ENCODE measurements at places on chromosomes 7 and 10. TPM values are rescaled to one million over a fixed set of nuclear protein-coding genes. Genes with fewer than 3 reads are reported as not detected.
A peak's percentile ranks its signal among the peaks of the same experiment; 100 is the strongest.

- DNase-seq = peak; percentile 46
These were observed 47.1 kb downstream of the INSIG1 start for GRCh38 chr7:155344618-155345433.

- DNase-seq = no peak
These were observed 33.0 kb downstream of the FAM25A start for GRCh38 chr10:87053111-87053510.

DNA sequence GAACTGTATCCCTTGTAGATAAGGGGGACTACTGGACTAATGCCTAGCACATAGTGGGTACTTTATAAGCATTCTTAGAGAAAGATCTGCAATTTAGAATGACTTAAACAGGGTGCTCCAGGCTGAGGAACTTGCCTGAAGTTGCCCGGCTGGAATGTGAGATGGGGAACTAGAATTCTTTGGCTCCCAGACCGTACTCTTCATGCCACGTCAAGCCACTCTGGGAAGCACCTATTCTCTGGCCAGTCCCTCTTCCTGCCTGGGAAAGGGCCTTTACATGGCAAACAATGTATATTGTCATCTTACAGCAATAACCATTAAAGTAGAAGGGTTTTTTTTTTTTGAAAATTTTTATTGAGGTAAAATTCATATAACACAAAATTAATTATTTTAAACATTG lies 34.5 kb downstream of the ATXN7L1 start:
- DNase-seq = no peak

DNA sequence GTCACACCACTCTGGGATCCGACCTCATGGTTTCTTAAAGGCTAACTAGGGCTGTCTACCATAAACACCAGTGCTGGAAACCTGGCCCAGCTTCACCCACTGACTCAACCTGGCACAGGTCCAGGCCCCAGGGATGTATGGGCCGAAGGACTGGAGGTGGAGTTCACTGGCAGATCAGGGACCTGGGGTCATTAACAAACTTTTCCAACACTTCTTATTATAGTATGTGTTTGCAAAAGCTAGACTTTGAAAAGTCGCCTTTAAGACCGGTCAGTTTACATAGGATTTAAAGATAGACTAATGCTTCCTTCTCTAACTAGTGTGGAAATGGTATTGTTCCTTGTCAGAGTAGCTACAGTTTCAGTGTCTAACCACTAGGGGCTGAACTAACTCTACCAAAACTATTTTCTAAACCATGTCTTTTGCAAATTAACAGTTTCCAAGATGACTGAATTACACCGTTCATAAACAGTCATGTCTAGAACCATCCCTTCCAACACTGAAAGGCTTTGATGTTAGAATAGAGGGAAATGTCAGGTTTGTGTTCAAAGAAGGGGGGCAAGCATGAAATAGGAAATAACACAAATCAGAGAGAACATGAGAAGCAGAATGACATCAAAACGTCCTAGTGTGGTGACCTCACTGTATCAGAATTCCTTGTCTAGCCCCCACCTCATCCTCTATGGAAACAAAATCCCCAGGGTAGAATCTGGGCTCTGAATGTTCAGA lies 29.7 kb downstream of the STN1 start:
- DNase-seq = peak; percentile 75

DNA sequence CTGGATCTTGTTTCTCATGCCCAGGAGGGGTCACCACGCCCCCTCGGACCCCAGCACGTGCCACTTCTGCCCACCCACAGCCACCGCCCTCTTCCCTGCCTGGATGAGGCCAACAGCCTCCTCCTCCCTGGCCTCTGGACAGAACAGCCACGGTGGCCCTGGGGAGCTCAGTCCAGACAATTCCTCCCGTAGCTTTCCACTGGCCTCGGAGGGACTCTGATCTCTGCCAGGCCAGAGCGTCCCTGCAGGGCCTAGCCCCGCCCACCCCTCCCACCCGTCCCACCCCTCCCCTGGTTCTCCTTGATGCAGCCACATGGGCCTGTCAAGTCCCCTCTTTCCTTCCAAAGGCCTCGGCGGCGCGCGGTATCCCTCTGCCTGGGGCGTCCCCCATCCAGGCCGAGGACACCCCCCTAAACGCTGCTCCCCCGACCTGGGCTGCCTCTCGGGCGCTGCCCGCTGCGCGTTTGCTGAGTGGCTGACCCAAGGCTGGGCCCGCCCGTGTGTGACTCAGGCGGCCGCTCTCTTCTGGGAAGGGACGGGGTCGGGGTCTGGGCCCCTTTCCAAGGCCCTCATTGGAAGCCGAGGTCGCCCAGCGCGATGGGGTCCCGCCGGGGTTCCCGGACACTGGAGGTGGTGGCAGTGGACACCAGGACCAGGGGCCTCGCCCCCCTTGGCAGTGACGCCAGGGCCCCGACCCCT lies 557 bp downstream of the TMEM120A start:
- DNase-seq = no peak

- DNase-seq = no peak
These were observed 36.1 kb downstream of the SORBS1 start for GRCh38 chr10:95525033-95525418.

DNA sequence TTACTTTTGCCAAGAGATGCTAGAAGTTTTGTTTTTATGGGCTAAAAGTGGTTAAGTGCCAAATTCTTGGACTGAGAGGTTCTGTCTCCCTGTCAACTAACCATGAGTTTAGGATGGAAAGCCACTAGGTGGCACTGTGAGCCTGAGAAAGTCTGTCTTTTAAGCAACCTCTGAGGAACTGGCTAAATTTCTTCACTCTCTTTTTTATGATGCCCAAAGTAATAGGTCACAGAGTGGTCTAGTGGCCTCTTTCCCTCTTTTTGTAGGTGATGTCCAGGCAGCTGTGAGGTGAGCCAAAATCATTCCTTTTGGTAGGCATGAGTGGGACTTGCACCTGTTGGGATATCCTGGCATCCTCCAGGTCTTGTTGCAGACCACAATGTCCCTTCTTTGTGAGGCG lies 56.8 kb downstream of the SND1 start:
- DNase-seq = peak; percentile 63

The CTAGE4 gene
- total RNA-seq = 5.9 TPM

The LIPF gene
- not detected for total RNA-seq

The GTF2IRD2 gene
- 18.8 TPM for total RNA-seq
